CD4-positive, alpha-beta T cell (primary cell): ENCODE measurements at places on chromosomes 13 and 19. TPM values are rescaled to one million over a fixed set of nuclear protein-coding genes. Genes with fewer than 3 reads are reported as not detected.

DNA sequence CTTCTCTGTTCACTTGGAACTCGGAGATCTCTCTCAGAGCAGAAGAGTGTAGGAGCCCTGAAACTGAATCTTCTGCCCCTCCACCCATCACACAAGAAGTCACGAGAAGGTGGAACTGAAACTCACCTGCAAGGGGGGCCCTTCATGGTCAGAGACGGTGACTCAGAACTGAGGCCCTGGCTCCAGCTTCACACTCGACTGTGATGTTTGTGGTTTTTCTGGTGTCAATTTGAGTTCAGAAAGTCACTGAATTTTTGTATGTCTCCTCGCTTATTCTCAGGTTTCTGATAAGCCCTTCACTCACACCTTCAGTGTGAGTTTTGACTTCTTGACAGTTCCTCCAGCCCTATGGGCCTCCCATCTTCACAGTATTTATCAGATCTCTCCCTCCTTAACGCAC is 23.1 kb downstream of the SIGLEC5 start:
- DNase-seq: no peak

DNA sequence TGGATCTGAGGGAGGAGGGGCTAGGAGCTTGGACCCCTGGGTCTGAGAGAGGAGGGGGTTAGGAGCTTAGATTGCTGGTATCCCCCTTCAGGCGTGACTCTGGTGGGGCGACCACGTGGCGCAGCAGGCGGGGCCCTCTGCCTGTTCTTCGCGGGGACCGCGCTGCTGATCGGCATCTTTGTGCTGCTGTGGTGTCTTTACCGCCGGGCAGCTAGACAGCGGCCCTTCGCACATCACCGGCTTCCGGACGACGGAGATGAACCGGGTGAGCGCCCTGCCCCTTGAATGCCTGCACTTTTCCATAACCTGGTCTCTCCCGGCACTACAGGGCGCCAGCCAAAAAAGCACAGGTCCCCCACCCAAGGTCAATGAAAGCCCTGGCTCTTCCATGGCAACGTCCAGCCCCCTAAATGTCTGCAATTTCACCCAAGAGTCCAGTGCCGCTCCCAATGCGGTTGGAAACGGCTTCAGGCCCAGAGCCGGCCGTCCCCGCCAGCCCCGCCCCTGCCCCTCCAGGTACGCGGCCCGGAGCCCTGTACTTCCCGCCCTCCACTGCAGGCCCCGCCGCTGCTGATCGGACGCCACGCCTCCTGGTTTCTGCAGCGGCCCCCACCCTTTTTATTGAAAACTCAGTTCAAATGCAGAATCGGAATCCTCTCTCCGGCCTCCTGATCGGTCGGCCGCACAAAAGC is 2.8 kb downstream of the GFY start:
- no peak for DNase-seq

- DNase-seq: no peak
These were observed 310.0 kb downstream of the RBM26 start for GRCh38 chr13:79096099-79096498.

GRCh38 chr13:61414686-61415057 is 977 bp downstream of the PCDH20 start:
- DNase-seq: no peak

GRCh38 chr19:55041627-55042343 is 3.7 kb upstream of the GP6 start:
- peak; percentile 30 for DNase-seq

GRCh38 chr19:57813919-57814504 is 701 bp downstream of the ZNF552 start:
- no peak for DNase-seq

GRCh38 chr13:39783051-39783450 is 127.6 kb downstream of the COG6 start:
- DNase-seq: no peak

GRCh38 chr13:22055259-22055658 is 384.4 kb downstream of the FGF9 start:
- DNase-seq: no peak

DNA sequence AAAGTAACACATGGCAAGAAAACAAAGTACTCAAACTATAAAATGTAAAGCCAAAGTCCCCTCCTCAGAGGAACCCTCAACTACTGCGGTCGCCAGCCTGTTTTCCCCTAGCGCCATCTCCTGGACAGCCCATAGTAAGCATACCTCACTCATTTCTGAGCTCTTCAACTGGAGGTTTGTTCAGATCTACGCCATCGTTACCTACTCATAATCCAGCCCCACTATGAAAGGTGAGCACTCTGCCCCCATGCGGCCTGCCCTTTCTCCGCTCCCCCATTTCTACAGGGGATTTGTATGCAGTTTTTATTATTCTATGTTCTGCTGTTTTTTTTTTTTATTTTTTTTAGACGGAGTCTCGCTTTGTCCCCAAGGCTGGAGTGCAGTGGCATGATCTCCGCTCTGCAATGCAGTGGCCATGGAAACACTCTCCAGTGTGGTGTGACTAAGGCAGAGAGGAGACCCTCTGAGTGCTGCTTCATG is 26.2 kb downstream of the OPA3 start:
- DNase-seq: peak; percentile 60

- DNase-seq: no peak
These were observed 101.1 kb upstream of the FRY start for GRCh38 chr13:31930490-31930889.

GRCh38 chr13:30824651-30825050 is 81.4 kb upstream of the MEDAG start:
- DNase-seq: no peak

DNA sequence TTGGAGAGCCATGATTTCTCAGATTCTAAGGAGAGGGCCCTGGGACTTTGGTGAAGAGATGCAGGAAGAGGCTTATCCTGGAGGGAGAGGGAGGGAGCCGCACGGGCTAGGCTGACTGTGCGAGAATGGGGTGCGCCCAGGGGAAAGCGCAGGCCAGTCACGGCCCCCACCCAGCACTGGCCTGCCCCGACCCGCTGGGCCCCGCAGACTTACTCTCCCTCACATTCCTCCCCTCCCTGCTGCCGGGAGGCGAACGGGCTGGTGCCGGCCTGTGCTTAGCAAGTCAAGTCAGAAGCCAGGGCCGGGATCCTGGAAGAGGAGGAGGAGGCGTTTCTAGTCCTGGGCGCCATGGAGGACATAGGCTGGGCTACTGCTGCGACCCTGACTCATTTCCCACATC is 120.0 kb downstream of the CRYL1 start:
- no peak for DNase-seq

GRCh38 chr13:85995788-85996418 is 196.7 kb upstream of the SLITRK6 start:
- no peak for DNase-seq

DNA sequence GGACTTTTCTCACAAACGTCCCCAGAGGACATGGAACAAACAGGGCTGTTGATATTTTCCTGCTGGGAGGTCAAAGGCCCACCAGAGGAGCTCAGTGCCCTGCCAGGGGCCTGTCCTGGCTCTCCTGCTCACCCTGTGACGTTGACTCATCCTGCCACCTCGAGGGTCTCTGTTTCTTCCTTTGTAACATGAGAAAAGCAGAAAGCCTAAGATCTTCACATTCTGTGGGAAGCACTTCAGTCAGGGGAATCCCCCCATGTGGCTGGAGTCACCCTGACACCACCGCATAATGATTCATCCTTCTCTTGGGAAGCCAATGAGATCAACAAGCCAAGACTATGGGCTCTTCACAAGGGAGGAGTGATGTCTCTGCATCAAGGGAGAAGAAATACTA is 147.9 kb downstream of the KATNAL1 start:
- DNase-seq: no peak

- no peak for DNase-seq
These were observed 8.2 kb downstream of the TPT1 start for GRCh38 chr13:45332831-45333219.

- DNase-seq: no peak
These were observed 23.8 kb downstream of the SPATA13 start for GRCh38 chr13:24184265-24184841.

DNA sequence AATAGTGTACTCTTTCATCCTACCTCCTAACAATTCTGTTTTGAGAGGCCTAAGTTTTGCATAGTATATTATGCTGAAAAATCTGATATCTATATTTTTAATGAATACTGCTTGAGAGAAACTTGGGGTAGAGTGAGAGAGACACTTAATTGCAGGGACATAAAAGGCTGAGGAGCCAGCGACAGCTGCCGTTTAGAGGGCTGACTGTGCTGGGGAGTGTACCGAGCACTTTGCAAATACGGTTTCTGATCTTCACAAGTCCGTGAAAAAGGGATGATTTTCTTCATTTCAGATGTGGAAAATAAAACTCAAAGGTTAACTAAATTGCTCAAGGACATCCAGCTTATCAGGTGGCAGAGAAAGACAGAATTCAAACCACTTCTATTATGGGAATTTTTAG is 97.4 kb downstream of the CAB39L start:
- DNase-seq: no peak

DNA sequence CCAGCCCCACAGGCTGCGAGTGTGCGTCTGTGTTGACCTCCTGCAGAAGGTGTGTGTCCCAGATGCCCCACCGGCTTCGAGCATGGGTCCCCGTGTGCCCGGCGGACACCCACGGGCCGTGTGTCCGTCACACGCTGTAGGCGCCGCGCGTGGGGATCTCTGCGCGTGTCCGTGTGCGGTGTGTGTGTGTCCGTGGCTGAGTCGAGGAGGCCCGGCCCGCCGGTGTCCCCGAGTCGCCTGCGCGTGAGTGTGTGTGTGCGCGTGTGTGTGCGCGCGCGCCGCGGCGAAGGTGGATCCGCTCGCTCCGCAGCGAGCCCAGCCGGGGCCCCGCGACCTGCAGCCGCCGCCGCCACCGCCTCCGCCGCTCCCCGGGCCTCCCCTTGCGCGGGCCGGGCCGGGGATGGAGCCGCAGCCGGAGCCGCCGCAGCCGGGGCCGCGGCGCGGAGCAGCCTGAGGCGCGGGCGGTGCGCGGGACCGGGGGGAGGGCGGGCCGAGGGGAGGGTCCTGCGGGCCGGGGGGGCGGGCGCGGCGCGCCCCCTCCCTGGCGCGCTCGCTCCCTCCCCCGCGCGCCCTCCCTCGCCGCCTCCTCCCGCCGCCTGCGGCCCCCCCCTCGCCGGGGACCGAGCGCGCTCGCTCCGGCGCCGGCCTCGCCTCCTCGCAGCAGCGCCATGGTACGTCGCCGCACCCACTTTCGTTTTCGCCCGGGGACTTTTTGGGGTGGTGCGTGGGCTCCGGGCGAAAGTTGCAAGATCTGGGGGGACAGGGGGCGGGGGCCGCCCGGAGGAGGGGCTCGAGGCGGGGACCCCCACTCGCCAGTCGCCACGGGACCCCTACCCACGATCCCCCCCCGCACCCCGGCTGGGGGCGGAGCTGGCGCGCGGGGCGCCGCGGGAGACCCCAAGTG is 7.1 kb upstream of the NFIC start:
- peak; percentile 56 for DNase-seq

DNA sequence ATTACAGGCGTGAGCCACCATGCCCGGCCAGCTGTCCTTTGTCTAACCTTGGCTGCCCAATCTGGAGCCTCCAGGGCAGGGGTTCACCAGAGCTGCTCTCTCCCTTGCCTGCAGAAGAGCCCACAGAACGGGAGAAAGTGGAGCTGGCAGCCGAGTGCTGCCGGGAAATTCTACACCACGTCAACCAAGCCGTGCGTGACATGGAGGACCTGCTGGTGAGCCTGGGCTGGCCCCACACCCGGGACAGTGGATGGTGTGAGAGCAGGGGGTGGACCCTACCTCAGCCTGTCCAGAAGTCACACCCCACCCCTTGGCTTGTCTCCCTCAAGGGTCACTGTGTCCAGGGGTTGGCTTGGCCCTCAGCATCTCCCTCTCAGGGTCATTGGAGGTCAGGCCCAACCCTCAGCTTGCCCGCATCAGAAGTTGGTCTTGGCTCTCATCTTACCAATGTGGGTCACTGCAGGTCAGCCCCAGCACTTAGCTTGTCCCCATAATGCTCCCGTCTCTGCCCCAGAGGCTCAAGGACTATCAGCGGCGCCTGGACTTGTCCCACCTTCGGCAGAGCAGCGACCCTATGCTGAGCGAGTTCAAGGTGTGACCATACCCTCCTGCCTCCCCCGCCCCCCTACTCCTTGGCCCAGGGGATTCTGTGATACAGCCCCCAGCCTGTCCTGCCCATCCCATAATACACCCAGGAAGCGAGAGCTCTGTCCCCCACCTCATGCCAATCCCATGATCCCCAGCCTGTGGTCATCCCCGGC is 20.4 kb downstream of the ARHGEF1 start:
- DNase-seq: no peak

DNA sequence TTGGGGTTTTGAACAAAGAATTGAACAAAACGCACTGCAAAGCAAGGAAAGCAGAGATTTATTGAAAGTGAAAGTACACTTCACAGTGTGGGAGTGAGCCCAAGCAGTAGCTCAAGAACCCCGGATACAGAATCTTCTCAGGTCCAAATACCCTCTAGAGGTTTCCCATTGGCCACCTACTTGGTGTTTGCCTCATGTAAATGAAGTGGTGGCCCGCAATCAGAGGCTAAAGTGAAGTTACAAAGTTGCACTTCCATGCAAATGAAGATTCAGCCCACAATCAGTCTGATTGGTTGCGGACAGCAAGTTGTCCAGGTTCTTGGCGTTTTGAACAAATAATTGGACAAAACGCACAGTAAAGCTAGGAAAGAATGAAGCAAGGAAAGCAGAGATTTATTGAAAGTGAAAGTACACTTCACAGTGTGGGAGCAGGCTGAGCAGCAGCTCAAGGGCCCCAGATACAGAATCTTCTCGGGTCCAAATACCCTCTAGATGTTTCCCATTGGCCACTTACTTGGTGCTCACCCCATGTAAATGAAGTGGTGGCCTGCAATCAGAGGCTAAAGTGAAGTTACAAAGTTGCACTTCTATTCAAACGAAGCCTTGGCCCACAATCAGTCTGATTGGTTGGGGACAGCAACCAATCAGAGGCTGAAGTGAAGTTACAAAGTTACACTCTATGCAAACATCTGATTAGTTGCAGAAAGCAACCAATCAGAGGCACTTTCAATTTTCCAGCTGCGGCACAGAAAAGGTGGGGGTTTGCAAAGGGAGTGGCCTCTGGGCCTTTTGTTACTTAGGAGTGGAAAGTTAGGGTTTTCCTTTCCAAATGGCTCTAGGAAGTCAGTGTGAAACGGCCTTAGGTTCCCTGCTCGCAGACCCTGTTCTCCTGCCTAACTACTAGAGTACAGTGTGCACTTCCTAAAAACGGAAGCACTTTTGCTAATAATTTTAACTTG is 4.8 kb upstream of the TM9SF2 start:
- DNase-seq: peak; percentile 89

DNA sequence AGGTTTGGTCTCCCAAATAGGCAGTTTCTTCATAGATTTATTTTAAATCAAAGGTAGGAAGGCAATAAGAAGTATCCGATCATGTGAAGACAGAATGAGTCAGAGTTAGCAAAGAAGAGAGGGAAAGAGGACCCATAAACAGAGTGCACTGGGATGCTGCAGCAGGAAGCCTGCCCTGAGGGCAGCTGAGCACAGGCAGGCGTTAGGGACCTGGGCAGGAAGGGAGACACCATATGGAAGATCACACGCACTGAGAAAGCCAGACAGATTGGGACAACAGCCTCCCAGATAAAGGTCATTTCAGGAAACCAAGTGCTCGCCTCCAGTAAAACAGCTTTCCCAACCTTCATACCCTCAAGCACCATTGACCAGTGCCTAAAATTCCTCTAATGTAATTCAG is 598.0 kb downstream of the EFNB2 start:
- no peak for DNase-seq

DIRAS1 gene
- total RNA-seq: not detected

SIGLEC10 gene
- 0.39 TPM for total RNA-seq

APOC4 gene
- total RNA-seq: not detected

TPTE2 gene
- total RNA-seq: not detected

SPACA4 gene
- not detected for total RNA-seq

LILRB2 gene
- 1.3 TPM for total RNA-seq

MAP2K2 gene
- total RNA-seq: 77.6 TPM

DCT gene
- total RNA-seq: 0.36 TPM

RGL3 gene
- not detected for total RNA-seq

SLC17A7 gene
- not detected for total RNA-seq

GNG7 gene
- total RNA-seq: 5.2 TPM

CYP2A7 gene
- total RNA-seq: not detected

PODNL1 gene
- not detected for total RNA-seq
